ENCODE measurements at places on chromosomes 2 and 18.

- DNase-seq: no peak
These were observed 62.8 kb downstream of the CYB5A start for GRCh38 chr18:74229005-74229404.

DNA sequence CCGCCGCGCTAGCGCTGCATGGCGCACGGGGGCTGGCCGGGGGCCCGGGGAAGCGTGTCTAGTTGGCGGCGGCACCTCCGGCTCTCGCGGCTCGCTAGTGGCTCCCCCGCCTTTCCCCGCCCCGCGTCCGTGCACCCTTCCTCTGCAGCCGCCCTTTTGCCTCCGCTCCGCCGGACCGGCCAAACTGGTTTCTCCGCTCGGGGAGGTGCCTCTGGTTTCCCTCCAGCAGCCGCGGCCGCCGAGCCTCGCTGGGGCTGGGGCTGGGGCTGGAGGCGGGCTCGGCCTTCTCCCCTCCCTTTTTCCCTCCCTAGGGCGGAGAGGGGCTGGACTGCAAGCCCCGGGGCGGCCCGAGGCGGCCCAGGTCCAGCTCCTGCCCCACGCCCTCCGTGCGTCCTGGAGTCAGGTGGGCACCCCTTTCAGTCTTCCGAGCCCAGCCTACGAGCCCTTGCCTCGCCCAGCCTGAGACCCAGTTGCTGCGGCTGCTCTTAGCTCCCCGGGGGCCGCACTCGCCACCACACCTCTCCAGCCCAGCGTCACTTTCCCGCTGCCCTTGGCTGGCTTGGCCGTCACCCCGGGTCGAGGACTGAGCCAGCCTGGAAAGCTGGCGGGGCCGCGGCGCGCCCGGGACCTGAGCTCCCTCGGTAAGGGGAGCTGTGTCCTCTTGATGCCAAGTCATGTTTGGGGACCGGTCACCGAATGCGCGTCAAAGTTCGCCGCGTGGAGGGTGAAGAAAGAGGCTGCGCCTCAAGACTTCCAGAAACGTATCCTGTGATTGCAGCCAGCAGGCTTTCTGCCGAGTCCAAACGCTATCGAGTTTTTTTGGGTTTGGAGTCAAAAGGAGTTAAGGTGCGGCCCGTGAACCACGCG is at the start of gene ATP8B1:
TSS of gene ATP8B1 (minus strand) at position 213 of the 867 bp plus-strand sequence. CDS start 71,508 bp downstream, outside the sequence.
- no peak for DNase-seq

- DNase-seq: no peak
These were observed 21.3 kb upstream of the TCF7L1 start for GRCh38 chr2:85111819-85112281.

DNA sequence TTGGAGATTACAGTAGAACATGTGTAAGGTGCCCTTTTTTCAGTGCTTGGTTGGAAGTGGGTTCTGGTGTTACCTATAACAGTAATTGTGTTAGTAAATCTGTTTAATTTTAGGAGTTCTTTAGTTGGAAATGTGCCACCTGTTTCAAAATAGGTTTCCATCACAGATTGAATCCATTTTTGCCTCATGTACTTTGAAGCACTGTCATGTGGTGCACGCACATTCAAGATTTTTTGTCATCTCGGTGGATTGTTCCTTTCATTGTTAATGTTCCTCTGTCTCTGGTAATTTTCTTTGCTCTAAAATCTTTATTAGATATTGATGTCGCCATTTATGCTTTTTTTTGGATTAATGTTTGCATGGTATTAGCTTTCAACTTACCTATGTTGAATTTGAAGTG is 1.3 kb downstream of the ATP9B start:
- DNase-seq: no peak

DNA sequence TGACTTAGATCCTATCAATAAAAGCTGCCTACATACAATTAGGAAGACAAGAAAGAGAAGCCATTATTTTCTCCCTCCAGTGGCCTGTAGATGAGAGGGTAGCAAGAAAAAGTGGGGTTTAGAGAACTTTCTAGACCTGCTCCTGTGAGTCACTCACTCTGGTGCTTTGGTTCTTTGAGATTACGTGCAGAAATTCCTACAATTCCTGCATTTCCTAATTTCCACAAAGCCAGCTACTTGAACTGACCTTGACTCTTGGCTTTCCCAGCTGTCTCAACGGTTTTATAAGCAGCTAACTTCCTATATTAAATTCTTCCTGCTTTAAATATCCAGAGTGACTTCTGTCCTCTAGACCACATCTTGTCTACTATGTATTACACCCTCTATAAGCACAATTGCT is 899.5 kb upstream of the KLHL29 start:
- no peak for DNase-seq

GRCh38 chr2:199895406-199895805 is 15.7 kb upstream of the C2orf69 start:
- no peak for DNase-seq

DNA sequence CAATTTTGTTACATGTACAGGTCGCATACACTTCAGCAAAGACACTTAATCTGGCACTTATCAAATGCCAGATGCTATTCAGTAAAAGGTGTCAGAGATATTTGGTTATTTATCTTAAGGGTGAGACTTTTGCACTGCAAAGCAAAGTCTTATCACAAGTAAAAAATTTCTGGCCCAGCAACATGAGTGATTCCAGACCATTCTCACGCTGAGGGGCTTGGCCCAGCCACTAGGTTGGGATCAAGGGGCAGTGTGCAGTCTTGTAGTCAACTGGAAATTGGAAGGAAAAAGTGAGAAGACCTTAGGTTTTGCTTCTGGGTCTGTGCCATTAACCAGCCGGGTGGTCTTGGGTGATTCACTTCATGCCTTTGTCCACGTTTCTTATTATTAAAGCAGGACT is 181.6 kb downstream of the RNF144A start:
- no peak for DNase-seq

DNA sequence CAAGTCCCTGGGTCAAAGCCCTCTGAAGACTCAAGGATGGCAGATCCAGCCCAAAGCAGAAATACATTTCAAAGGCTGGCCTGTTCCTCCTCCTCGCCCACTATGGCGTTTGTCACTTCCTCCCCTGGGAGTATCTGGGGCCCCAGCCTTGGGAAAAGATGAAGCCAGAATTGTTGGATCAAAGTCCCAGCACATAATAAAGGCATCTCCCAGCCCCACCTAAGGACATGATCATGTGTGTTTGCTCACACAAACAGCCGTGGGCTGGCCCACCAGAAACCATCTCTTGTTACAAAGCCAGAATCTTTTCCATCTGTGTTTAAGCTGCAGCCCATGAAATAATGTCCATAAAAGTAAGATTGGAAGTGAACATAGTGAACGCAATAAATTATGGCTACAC is 50.1 kb upstream of the HAAO start:
- no peak for DNase-seq

GRCh38 chr18:48974304-48975119 is 23.7 kb upstream of the SMAD7 start:
- no peak for DNase-seq

DNA sequence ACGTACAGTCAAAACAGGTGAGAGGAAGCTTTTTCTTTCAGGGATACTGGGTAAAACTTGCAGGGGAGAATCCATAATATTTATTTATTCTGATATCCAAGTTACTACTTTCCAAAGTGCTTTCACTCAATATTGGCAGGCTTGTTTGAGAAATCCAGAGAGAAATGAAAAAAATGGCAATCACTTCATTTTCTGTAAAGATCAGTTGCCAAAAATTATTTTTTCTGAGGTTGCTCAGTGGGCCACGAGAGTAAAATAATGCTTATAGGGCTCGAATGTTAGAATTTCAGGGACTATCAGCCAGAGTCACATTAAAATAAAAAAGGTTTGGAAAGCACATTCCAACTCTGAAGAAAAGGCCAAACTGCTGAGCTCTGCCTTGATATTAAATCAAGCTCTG is 324.6 kb upstream of the RND3 start:
- DNase-seq: no peak

- no peak for DNase-seq
These were observed 223.2 kb downstream of the LDLRAD4 start for GRCh38 chr18:13441736-13442135.

DNA sequence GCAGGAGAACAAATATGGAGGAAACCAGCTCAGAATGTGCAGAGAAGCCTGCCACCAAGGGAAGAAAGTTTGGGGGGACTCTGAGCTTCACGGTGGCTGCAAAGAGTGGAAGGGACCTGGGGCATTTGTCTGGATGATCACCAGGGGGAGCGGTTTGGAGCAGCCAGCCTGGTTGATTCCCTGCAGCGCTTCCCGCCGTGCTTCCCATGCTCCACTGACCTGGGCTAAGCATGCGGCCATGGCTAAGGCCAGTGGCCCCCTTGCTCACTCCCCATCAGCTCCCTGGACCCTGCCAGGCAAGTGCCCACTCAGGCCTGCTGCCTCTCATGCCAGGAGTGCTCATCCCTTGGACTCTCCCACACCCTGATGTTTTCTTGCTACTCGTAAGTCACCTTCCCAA is 27.0 kb downstream of the NTSR2 start:
- no peak for DNase-seq

DNA sequence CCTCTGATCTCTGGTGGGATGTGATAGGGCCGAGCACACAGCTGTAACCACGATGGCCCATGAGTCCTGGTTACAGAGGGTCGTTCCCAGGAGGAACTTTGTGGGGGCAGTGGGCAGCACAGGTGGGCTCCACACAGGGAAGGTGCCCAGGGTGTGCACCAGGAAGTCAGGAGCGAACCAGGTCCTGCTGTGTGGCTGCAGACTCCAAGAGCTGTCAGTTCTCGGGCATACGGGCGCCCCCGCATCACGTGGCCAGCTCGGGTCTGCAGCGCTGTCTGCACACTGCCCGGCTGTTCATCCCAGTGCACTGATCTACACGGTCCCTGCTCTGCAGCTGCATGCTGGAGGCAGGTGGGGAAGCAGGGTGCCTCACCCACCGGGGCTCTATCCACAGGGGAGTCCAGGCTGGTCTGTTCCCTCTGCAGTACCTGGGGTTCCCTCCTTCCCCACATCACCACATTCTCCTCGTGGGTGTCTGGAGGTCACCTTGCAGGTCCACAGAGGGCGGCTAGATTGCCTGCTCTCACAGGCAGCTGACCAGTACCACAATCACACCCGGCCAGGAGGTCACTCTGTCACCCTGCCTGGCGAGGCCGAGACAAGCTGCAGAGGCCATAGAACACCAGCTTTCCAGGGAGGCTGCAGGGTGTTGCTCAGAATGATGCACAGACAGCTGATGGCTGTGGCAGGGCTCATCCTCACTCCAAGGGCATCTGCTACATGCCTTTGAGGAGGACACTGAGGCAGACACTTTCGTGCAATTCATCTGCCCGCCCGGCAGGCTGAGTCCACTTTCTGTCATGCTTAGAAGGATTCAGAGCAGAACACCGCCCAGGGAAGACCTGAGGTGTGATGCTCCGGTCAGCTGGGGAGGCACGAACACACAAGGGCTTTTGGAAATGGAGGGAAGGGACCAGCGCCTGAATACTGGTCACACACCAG is 202.7 kb downstream of the EIPR1 start:
- DNase-seq: no peak

DNA sequence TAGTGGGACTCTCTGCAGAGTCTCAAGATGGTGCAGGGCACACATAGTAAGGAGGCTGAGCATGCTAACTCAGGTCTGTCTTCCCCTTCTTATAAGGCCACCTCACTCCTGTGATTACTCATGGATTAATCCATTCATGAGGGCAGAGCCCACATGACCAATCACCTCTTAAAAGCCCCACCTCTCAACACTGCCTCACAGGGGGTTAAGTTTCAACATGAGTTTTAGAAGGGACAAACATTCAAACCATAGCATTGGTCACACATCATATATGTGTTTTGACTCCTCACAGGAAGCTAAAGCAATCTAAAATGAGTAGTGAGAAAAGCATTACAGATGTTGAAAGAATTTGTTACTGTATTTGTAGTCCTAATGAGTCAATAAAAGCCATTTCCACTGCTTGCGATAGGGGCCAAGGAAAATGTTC is 57.5 kb downstream of the DTNA start:
- peak; percentile 69 for DNase-seq

DNA sequence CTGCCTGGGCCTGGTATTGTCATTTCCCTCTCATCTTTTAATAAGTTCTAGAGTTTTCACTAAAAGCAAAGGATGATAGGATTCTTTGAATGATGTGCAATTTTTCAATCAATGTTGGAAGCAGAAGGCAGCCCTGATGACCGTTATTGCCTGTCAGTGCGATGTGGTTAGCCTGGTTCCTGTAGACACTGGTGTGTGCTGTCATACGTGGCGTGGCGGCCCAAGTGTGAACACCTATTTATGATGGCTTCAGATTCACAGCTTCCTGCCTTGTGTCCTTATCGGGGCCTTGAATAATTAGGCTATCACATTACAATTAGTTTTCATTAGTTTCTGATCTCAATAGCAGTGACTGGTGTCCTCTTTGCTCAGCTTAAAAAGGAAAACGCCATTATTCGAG is 218.5 kb downstream of the TPGS2 start:
- DNase-seq: no peak

GRCh38 chr2:173580956-173581355 is 226.3 kb downstream of the CDCA7 start:
- DNase-seq: no peak

DNA sequence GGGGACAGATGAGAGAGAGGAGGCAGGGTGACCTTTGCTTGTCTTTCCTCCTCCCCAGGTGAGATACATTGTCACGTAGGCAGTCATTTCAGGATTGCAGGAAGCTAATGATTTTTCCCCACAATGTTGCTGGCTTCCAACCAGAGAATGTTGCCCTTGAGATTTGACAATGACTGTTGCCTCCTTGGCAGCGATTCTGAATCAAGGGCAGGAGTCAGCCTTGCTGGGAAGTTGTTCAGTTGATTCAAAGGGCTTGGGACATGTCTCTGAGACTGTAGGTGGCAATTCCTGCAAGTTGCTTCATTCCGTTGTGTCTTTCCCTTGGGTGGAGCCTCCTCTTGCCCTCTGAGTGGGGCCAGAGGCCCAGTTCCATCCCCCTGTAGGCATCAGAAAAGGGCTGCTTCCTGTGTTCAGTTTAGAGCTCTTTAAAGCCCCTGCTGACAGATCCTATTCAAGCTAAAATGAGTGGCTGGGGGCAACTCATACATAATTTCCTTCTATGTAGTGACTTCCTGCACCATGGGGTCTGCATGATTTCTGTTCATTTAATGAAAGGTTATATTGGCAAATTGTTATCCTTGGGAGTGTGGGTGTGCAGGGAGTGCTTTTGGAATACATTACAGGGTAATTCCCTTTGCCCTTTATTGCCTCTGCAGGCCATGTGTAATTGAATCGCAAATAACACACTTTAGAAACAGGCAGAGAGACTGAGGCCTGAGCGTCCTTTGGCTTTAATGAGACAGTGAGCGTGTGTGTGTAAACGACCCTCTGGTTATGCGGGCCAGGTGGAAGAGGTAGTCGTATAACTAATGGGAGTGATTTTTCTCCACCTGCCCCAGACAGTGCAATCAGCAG is 52.4 kb downstream of the GPR39 start:
- no peak for DNase-seq

- DNase-seq: no peak
These were observed 137.9 kb upstream of the PID1 start for GRCh38 chr2:229408962-229409361.

GRCh38 chr2:33949371-33949770 is 350.3 kb upstream of the FAM98A start:
- no peak for DNase-seq

- DNase-seq: peak; percentile 4
These were observed 11.3 kb downstream of the TMEM247 start for GRCh38 chr2:46490521-46491141.

- no peak for DNase-seq
These were observed 210.9 kb upstream of the SP5 start for GRCh38 chr2:170503971-170504809.
